Activated CD4-positive, alpha-beta memory T cell treated with anti-CD3 and anti-CD28 coated beads, Interleukin-2, amount 10 ng/mL, durations not matched to agents 7 days and 5 days (primary cell): ENCODE measurements at places on chromosomes 11 and 22. TPM values are rescaled to one million over a fixed set of nuclear protein-coding genes. Genes with fewer than 3 reads are reported as not detected.

Gene PIH1D2
- total RNA-seq = not detected

Gene RFPL3
- not detected for total RNA-seq

Gene BID
- total RNA-seq = 21.4 TPM

Gene OR5A1
- not detected for total RNA-seq

Gene KCNJ1
- total RNA-seq = not detected

Gene ST14
- total RNA-seq = not detected

Gene GRM5
- total RNA-seq = not detected
